ENCODE measurements at places on chromosomes 11 and 22.
A peak's percentile ranks its signal among the peaks of the same experiment; 100 is the strongest.

GRCh38 chr11:65187971-65188461, 6.3 kb downstream of the CAPN1 start:
- no peak for DNase-seq
- H3K4me3 ChIP-seq = no peak overlapping the region
- peaks cover 49% of the 10 kb centered on the region for H3K36me3 ChIP-seq
- peaks cover 7% of the 10 kb centered on the region for H3K4me1 ChIP-seq
- H3K27ac ChIP-seq = no peak overlapping the region

- no peaks in the 10 kb centered on the region for H3K4me1 ChIP-seq
- H3K27ac ChIP-seq = no peak overlapping the region
- peaks cover 8% of the 10 kb centered on the region for H3K27me3 ChIP-seq
- H3K36me3 ChIP-seq = no peaks in the 10 kb centered on the region
- no peak for DNase-seq
These were observed 135.3 kb upstream of the TEAD1 start for GRCh38 chr11:12538889-12539421.

- no peaks in the 10 kb centered on the region for H3K27me3 ChIP-seq
- H3K36me3 ChIP-seq = peaks cover 1% of the 10 kb centered on the region
- H3K27ac ChIP-seq = peak overlapping the region; percentile 56
These were observed 22.1 kb downstream of the CHKA start for GRCh38 chr11:68099057-68099456.

DNA sequence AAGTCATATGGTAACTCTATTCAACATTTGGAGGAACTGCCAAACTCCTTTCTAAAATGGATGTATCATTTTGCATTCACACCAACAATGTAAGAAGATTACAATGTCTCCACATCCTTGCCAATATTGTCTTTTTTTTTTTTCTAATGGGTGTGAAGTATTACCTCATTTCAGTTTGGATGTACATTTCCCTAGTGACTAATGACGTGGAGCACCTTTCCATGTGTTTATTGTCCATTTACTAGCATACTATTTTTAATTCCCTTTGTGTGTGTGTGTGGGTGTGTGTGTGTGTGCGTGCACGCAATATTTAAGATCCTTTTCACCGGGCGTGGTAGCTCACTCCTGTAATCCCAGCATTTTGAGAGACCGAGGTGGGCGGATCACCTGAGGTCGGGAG, 62.7 kb downstream of the APOL3 start:
- H3K27ac ChIP-seq = no peak overlapping the region
- H3K4me3 ChIP-seq = no peak overlapping the region
- no peaks in the 10 kb centered on the region for H3K36me3 ChIP-seq
- H3K4me1 ChIP-seq = no peaks in the 10 kb centered on the region

- peaks cover 9% of the 10 kb centered on the region for H3K4me1 ChIP-seq
- DNase-seq = no peak
- no peaks in the 10 kb centered on the region for H3K27me3 ChIP-seq
- peaks cover 14% of the 10 kb centered on the region for H3K36me3 ChIP-seq
- no peak overlapping the region for H3K27ac ChIP-seq
These were observed 232.2 kb downstream of the DDX10 start for GRCh38 chr11:108897071-108897481.

- no peak overlapping the region for H3K27ac ChIP-seq
- H3K27me3 ChIP-seq = peaks cover 52% of the 10 kb centered on the region
- H3K4me1 ChIP-seq = peaks cover 4% of the 10 kb centered on the region
- no peaks in the 10 kb centered on the region for H3K36me3 ChIP-seq
- DNase-seq = no peak
These were observed 6.5 kb downstream of the IGLL5 start for GRCh38 chr22:22893891-22894739.

DNA sequence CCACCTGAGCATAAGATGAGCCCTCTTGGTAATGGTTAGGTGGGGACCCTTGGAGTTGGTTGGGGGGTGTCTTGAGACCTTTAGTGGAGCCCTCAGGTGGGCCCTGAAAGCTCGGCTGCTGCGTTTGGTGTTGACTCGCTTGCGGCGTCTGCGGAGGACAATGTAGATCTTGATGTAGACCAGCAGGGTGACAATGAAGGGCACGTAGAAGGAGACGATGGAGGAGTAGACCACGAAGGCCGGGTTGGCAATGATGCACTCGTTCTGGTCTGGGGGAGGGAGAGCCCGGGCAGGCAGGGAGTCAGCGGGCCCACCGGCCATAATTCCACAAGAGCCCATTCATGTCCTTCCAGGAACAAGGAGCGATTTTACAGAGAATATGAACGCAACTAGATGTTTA, 27.8 kb downstream of the ANKK1 start:
- no peak overlapping the region for H3K27ac ChIP-seq
- no peaks in the 10 kb centered on the region for H3K4me1 ChIP-seq
- H3K27me3 ChIP-seq = no peaks in the 10 kb centered on the region
- H3K36me3 ChIP-seq = no peaks in the 10 kb centered on the region
- H3K4me3 ChIP-seq = no peak overlapping the region

DNA sequence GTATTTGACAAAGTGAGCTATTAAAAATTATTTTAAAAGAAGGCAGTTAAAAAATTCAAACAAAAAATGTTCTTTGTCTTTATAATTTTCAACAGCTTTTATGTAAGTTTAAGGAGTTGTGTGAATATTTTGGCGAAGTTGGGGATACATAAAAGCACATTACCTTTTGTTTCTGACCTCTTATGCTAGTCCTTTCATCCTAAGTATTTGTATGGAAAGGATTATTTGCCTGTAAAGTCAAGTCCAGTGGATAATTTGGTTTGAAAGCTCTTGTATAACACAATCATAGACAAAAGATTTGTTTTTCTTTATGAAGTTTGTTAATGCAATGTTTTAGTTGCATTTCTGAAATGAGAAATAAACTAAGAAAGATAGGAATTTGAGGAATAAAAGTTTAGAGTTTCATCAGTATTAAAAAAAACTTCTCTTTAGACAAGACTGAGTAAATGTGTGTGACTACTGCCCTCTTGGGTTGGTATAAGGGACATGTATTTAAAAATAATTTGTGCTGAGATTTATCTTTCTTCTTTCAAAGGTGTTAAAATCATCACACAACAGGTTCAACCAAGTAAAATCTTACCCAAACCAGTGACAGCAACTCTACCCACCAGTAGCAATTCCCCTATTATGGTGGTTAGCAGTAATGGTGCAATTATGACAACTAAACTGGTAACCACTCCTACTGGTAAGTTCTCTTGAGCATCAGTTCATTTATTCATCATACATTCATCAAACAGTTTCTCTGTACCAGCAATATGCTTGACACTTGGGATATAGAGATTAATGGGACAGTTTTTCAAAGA, 68.2 kb downstream of the EMSY start:
- no peak overlapping the region for H3K4me3 ChIP-seq
- no peaks in the 10 kb centered on the region for H3K4me1 ChIP-seq
- H3K36me3 ChIP-seq = peaks cover 4% of the 10 kb centered on the region
- no peak overlapping the region for H3K27ac ChIP-seq
- DNase-seq = no peak

GRCh38 chr11:61026121-61027031, 54.9 kb downstream of the CD6 start:
- H3K27me3 ChIP-seq = no peaks in the 10 kb centered on the region
- DNase-seq = peak; percentile 77
- H3K4me1 ChIP-seq = peaks cover 88% of the 10 kb centered on the region
- peaks cover 20% of the 10 kb centered on the region for H3K36me3 ChIP-seq

DNA sequence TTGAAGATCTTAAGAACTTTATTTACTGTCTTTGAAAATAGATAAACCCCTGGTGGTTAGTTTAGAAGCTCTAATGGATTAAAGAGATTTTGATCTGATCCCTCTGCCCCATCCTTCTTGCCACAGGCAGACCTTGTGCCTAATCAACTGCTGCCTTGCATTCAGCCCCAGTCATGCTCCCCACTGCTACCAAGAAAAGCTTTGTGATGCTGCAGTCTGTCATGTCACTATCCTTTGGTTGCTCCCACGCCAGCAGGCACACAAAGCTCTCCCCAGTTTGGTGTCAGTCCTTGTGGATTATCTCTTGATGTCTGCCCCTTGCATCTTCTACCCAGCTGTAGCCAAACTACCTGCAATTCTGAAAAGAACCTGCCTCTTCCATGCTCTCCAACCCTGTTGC, 112.2 kb downstream of the MTNR1B start:
- no peak overlapping the region for H3K4me3 ChIP-seq
- H3K4me1 ChIP-seq = no peaks in the 10 kb centered on the region
- no peak overlapping the region for H3K27ac ChIP-seq
- H3K36me3 ChIP-seq = no peaks in the 10 kb centered on the region

GRCh38 chr11:15977116-15977515, 379.2 kb downstream of the SOX6 start:
- H3K4me1 ChIP-seq = no peaks in the 10 kb centered on the region
- H3K36me3 ChIP-seq = no peaks in the 10 kb centered on the region
- H3K4me3 ChIP-seq = no peak overlapping the region
- no peak overlapping the region for H3K27ac ChIP-seq
- no peak for DNase-seq

GRCh38 chr11:69089258-69089657, 40.5 kb downstream of the TPCN2 start:
- H3K36me3 ChIP-seq = peaks cover 24% of the 10 kb centered on the region
- H3K27me3 ChIP-seq = no peaks in the 10 kb centered on the region
- no peak overlapping the region for H3K27ac ChIP-seq

DNA sequence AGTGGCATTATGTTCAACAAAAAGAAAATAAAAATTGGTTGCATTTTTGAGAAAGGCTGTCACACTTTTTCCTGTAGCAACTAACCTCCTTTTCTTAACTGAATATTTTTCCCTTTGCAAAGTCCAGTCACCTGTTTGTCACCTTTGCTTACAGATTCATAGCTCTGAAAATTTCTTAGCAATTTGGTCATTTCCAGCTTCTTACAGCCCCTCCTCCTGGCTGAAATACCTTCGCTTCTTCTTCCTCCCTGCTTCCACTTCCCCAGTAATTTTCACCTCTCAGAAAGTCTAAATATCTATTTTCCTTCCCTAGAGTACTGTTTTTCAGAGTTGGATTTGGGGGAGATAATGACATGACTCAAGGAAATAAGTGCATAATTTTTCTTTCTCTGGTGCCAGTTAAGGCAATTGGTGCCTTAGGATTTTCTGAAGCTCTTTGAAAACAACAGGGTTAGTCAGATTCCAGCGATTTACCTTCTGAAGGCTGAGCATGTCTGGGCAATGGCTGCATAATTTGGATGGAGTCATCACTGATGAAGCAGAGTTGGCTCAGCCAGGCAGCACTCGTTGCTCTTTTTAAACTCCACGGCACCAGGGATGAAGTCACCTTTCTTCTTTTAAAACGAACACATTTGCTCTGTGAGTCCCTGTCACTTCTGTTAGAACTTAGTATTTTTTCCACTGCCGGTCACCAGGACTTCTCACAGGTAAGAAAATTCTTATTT, 62.1 kb upstream of the AMOTL1 start:
- H3K27ac ChIP-seq = no peak overlapping the region
- H3K4me1 ChIP-seq = no peaks in the 10 kb centered on the region
- H3K27me3 ChIP-seq = peaks cover 16% of the 10 kb centered on the region
- H3K36me3 ChIP-seq = no peaks in the 10 kb centered on the region
- no peak for DNase-seq

- H3K4me1 ChIP-seq = no peaks in the 10 kb centered on the region
- DNase-seq = no peak
- peaks cover 38% of the 10 kb centered on the region for H3K36me3 ChIP-seq
- H3K27me3 ChIP-seq = peaks cover 2% of the 10 kb centered on the region
- H3K27ac ChIP-seq = no peak overlapping the region
These were observed 44.3 kb downstream of the KCNQ1 start for GRCh38 chr11:2489083-2489482.

DNA sequence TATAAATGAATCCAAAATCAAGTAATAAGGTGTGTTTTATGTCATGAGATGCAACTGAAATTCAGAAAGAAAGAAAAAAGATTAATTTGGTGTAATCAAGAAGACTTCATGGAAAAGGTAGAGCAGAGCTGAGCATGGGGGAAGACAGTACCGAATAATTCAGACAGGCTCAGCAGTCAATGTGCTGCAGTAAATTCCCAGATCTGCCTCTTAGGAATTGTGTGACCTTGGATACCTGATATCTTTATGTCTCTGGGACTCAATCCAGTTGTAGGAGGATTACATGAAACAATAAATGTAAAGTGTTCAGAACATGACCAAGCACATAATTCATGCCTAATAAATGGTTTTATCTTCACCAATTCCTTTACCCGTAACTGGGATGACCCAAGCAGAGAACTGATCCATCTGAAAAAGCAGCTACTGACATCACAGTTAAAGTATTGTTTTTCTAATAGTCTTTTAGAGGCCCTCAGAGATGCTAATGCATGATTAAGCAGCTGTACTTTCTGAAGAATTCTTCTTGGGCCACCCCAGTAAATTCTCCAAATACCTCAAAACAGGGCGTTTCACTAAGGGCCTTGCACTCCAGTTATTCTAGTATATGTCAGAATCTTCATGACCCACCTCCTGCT, 7.8 kb downstream of the MS4A12 start:
- H3K27me3 ChIP-seq = peaks cover 59% of the 10 kb centered on the region
- no peaks in the 10 kb centered on the region for H3K36me3 ChIP-seq
- H3K4me3 ChIP-seq = no peak overlapping the region
- no peak overlapping the region for H3K27ac ChIP-seq
- DNase-seq = no peak
- H3K4me1 ChIP-seq = peaks cover 14% of the 10 kb centered on the region

GRCh38 chr11:17905477-17905876, 107.4 kb downstream of the SERGEF start:
- no peaks in the 10 kb centered on the region for H3K27me3 ChIP-seq
- H3K27ac ChIP-seq = no peak overlapping the region
- H3K4me3 ChIP-seq = no peak overlapping the region
- no peak for DNase-seq
- H3K4me1 ChIP-seq = no peaks in the 10 kb centered on the region
- H3K36me3 ChIP-seq = no peaks in the 10 kb centered on the region

DNA sequence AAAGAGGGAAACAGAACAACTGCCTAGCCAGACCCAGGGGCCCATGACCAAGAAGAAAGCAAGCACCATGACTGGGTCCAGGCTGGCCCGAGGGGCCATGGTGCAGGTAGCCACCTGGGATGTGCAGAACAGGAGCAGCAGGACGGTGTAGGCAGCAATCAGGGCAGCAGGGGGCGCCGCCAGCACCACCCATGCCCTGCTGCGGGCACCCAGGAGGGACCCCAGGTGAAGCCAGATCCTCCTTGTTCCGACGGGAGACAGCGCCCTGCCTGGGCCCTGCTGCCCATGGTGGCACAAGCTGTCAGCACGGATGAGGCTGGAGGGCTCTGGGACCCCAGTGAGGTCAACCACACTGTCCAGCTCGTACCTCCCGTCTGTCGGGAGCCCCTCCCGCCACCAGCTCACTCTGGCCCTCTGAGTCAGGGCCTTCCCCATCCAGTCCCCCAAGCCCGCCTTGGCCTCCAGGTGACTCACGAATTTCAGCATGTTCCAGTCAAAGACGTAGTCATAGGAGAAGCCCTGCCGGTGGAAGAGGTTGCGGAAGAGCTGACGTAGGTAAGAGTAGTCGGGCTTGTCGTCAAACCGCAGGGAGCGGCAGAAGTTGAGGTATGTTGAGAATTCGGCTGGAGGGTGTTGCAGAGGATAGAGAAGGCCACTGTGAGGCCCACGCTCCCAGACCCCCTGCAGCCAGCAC, 18.8 kb downstream of the CSNK1E start:
- peak; percentile 46 for DNase-seq
- no peak overlapping the region for H3K4me3 ChIP-seq
- no peaks in the 10 kb centered on the region for H3K4me1 ChIP-seq
- H3K27me3 ChIP-seq = no peaks in the 10 kb centered on the region
- peaks cover 22% of the 10 kb centered on the region for H3K36me3 ChIP-seq
- no peak overlapping the region for H3K27ac ChIP-seq

- H3K4me3 ChIP-seq = no peak overlapping the region
- peaks cover 91% of the 10 kb centered on the region for H3K36me3 ChIP-seq
- DNase-seq = no peak
These were observed 17.9 kb downstream of the KDELR3 start for GRCh38 chr22:38485783-38486182.

- H3K4me1 ChIP-seq = no peaks in the 10 kb centered on the region
- H3K4me3 ChIP-seq = no peak overlapping the region
- H3K36me3 ChIP-seq = no peaks in the 10 kb centered on the region
- H3K27ac ChIP-seq = no peak overlapping the region
- DNase-seq = peak; percentile 31
- H3K27me3 ChIP-seq = no peaks in the 10 kb centered on the region
These were observed 364.9 kb downstream of the BRD1 start for GRCh38 chr22:49462795-49463194.

Measured in activated CD8-positive, alpha-beta T cell treated with anti-CD3 and anti-CD28 coated beads, Interleukin-2, amount 10 ng/mL, durations not matched to agents 7 days and 5 days (primary cell).